SHP77 (cell line): ENCODE measurements at places on chromosomes 2 and 18.

DNA sequence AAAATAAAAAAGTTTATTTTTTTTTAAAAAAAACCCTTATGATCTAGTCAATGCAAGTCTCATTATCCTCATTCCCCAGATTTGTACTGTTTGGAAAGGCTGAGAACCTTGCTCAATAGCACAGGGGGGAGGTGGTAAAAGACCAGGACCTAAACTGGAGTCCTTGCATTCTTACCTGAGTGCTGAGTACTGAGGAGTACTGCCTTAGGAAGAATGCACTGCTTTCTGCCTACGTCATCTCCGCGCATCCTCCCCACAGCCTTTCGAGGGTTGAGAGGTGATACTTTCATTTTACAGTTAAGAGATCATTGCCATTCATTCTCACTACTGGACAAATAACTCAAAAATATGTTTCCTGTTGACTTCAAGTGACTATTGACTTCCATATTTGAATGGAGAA lies 73.8 kb downstream of the MAP3K20 start:
- no peak for DNase-seq

DNA sequence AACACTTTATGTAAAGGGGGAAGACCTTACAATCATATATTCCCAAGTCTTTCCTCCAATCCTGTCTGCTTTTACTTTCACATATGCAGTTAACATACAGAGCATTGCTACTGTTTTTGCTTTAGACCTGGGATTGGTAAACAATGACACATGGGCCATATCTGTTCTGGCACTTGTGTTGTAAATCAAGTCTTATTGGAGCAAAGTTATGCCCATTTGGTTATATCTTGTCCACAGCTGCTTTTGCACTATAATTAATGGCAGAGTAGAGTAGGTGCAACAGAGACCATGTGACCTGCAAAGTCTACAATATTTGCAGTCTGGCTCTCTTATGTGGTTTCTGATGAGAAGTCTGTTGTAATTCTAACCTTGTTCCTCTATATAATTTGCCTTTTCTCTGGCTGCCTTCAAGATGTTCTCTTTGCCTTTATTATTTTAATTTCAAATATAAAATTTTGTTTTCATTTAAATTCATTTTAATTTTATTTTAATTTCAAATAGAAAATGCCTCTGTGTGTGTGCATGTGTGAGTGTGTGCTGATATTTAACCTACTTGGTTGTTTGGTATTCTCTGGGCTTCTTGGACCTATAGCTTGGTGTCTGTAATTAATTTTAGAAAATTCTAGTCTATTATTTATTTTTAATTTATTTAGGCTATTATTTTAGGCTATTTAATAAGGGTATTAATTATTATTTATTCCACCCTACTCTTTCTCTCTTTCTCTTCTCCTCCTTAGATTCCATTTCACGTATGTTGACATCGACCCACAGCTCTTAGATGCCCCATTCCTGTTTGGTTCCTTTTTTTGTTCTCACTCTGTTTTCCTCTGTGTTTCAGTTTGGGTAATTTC lies 16.8 kb upstream of the LPIN1 start:
- no peak for DNase-seq

GRCh38 chr2:159879051-159879604 lies 81.1 kb upstream of the CD302 start:
- no peak for DNase-seq

DNA sequence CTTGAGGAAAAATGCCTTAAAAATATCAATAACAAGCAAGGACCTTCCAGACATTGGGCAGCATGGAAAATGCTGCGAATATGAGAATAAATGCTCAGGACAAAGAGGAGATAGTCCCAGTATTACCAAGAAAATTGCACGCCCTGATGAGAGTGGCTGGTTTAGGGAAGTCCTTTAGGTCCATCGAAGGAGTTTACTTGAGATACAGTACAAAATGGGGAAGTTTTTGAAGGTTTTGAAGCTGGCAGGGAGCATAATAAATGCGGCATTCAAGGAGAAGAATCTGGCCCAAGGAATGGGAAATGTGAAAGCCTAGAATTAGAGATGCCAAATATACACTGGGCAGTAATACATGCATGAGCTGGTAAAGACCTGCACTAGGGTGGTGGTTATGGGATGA lies 90.2 kb upstream of the SPATS2L start:
- no peak for DNase-seq

- no peak for DNase-seq
Observed at GRCh38 chr2:18172607-18173006, 294.1 kb downstream of the KCNS3 start.

DNA sequence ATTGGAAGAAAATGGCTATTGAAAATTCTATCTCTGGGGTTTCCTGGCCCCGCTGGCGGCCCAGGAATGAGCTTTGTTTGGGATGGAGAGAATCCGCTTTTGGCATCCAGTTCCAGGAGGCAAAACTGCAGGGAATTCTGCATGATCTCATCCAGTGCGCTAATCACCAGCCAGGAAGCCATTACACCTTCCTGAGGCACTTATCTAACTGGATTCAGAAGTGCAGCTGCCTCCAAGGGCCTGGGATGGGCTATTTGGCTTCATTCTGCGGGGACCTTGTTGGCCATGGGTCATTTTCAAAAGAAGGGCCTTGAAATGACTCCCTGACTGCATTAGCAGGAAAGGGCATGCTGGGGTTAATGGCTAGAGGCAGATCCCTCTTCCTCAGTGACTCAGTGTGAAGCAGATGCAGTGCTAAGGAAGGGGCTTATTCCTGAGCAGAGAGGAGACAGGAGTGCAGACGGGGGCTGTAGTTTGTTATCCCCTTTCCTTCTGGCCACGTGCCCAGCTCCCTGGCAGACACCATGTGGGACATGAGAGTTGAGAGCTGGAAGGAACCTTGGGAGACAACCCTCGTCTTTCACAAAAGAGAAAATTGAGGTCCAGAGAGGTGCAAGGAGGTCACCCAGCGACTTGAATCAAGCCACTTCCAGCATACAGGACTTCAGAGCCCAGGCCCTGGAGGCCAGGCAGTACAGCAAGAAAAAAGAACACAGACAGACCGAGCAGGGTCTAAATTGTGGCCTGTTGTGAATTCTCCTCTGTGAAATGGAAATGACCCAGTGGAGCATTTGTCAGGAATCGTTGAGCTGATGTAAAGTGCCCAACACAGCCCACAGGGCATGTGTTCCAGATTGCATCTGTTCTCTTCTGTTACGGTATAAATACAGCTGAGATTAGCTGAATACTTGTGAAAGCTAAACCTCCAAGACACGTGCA lies 161.8 kb downstream of the PRKCE start:
- no peak for DNase-seq

DNA sequence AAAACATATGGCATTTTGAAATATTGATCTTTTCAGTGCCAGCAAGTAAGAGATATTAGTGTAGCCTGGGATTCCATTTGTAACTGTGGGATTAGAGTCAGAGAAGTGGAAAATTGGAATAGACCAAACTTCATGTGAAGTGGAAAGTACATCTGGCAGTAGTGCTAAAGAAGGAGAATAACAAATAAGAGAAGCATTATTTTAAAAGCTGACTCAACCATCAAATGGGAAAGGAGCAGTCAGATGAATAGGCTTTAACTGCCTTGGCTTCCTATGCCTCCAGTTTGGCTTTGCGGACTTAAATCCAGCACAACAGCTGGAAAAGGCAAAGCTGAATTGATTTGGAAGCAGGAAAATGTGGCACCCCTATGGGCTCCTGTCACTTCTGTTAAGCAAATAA lies 623.1 kb downstream of the TSN start:
- DNase-seq = no peak

DNA sequence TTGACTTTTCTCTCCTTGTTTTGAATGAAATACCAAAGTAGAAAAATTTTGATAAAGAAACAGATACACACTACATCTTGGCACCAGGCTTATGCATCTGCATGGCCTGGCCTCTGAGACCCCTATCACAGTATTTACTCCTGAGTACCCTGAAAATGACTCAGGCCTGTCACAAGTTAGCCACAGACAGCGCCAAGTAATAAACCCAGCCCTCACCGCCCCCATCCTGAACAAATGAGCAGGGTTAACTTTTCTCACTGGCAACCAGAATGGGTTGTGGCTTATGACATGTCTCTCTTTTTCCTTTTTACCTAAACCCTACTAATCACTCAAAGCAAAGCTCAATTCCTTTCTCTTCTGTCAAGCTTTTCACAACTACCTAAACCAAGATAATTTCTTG lies 35.3 kb downstream of the SPRED2 start:
- DNase-seq = no peak

DNA sequence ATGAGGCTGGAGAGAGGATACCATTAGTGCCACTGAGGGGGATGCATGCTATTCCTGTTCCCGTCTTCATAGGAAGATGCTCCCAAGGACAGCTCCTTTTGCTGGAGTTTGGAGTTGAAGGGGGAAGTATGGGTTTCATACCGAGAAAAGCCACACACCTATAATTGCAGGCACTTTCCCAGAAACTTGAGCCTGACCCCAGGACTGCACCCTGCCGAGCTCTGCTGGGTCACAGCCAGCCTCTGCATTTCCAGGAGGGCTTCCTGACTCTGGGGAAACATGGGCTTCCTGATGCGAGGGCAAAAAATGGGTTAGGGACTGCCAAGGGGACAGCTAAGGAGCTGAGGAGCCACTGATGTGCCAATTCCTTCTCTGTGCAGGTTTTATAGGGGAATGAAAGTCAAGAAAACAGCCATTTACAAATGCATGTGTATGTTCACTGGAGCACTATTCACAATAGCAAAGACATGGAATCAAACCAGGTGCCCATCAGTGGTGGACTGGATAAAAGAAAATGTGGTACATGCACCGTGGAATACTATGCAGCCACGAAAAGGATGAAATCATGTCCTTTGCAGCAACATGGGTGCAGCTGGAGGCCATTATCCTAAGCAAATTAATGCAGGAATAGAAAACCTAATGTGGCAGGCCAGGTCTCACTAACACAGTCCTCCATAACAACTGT lies 104.5 kb downstream of the ACAA2 start:
- no peak for DNase-seq

DNA sequence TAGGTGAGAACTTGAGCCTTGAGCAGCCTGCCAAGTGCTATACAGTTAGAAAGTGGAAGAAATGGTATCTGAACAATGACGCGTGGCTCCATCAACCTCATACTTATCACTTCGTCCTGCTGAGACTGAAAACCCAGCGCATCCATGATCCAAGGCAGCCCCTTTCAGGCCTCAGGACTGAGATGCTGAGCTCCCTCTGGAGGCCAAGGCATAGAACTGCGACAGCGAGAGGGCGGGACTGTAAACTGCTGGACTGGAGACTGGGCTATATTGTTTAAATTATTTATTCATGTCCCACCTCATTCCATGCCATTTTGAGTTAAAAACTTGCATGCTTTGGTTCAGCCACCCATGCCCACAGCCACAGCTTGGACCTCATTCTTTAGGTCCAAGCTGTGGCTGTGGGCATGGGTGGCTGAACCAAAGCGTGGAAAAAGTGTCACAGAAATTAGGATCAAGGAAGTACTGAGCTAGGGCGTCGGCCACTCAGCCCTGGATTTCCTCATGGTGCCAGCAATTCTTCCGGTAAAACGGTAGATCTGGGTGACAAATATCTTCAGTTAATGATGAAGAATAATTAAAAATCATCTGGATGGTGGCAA lies 195.5 kb downstream of the L3MBTL4 start:
- peak; percentile 26 for DNase-seq

DNA sequence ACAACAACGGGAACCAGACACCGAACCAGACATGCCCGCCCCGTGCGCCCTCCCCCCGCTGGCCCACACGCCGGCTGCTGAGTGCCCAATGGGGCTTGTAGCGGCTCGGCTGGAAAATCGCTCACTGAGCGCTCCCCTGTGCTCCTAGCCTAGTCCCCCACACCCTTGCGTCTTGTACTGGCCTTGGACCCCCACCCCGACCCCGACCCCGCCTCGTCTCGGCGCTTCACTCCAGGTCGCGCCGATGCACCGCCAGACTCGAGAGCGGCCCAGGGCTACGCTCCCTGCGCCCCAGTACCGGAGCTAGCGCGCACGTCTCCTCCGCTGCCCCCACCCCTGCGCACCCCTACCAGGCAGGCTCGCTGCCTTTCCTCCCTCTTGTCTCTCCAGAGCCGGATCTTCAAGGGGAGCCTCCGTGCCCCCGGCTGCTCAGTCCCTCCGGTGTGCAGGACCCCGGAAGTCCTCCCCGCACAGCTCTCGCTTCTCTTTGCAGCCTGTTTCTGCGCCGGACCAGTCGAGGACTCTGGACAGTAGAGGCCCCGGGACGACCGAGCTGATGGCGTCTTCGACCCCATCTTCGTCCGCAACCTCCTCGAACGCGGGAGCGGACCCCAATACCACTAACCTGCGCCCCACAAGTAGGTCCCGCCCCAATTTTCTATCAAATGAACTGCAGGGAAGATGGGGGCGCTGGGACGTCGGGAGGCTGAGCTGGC lies 1.5 kb downstream of the GAD1 start:
- DNase-seq = no peak

- no peak for DNase-seq
Observed at GRCh38 chr2:214649440-214650205, 159.9 kb downstream of the BARD1 start.

GRCh38 chr2:176280867-176281658 lies 11.8 kb downstream of the MTX2 start:
- no peak for DNase-seq

DNA sequence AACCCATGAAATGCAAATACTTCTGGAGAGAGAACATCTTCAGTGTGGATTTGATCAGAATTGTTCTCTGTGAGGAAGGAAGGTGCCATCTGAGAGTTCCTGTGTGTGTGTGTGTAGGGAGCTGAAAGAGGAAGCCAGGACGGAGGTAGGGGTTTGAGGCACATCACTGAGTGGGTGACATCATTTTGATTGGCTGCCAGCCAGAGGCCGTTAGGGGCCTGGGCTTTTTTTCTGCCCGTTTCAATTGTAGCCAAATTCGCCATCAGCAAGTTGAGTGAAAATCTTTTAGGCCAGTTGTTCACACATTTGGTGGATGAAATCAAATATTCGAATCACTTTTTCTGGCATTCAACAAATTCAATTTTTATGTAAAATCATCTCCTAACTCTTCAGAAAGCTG lies 48.9 kb downstream of the TSN start:
- peak; percentile 87 for DNase-seq

- DNase-seq = no peak
Observed at GRCh38 chr18:78213361-78213994, 766.1 kb upstream of the SALL3 start.

DNA sequence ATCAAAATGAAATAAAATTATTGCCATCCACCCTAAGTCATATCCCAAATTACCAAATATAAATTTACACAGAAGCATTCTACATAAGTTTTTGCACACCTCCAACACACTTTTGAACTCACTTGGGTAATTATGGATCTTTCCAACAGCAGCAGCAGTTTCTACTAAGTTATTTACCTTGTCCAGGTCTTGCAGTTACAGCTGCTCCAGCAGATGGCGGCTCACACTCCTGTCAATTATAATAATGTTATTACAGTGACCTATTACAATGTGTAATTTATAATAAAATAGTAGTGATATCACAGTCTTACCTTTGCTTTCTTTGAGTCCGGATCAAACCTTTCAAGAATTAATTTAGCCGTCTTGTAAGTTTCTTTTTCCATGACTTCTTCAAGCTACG lies 37.9 kb downstream of the LNPK start:
- DNase-seq = no peak

- DNase-seq = no peak
Observed at GRCh38 chr2:134454931-134455330, 201.1 kb downstream of the MGAT5 start.

GRCh38 chr2:205776139-205776538 lies 93.8 kb downstream of the NRP2 start:
- peak; percentile 22 for DNase-seq

GRCh38 chr2:154699575-154699930 lies 1.1 kb downstream of the KCNJ3 start:
- no peak for DNase-seq
